ENCODE measurements at places on chromosomes 6 and 20.

- no peak for DNase-seq
These were observed 68.8 kb upstream of the IYD start for GRCh38 chr6:150299873-150300485.

- peak; percentile 95 for DNase-seq
These were observed 7.8 kb downstream of the FOXF2 start for GRCh38 chr6:1396952-1397868.

DNA sequence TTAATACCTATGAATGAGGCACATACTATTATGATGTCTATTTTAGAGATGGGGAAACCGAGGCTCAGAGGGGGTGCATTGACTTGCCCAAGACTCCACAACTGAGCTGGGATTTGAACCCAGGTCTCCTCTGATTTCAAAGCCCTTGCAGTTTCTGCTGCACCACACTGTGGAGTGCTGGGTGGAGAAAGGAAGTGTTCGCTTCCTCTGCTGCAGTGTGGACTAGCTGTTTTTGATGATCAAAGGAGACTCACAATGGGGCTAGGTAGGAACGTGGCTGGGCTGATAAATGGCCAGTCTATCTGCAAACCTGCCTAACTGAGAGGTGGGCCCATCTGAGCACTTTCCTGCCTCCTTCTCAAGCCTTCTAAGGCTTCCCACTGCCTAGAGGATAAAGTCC lies 87.2 kb downstream of the CD40 start:
- no peak for DNase-seq

DNA sequence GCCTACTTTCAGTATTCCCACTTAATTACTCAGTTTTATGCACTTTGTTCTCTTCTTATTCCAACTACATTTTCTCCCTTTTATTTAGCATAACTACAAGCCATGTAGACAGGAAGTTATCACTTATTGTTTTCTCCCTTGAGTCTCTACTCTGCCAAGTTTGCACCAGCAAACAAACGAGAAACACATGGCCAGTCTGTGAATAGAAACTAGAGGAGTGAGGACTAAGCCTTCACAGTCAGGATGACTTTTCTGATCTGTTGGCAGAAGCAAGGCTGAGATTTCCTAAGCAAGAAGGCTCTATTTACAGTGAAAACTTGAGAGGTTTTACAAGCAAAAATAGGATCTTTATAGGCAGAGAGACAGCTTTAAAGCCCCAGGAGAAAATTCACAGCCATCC lies 69.8 kb upstream of the TINAG start:
- DNase-seq, result no peak
